RCC 7860 (cell line): ENCODE measurements at places on chromosomes 16 and 17.

DNA sequence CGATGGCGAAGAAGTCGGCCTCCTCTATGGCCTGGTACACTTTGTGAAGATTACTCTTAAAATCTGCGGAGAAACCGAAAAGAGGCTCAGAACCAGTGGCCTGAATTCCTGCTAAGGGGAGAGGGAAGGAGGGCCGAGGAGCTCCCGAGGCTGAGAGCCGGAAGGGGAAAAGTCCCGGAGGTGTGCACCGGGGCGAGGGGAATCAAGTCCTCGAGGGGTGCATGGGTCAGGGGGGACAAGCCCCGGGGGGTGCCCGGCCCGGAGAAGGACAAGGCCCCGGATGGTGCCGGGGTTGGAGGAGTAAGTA, 495 bp downstream of the PARN start:
- no peak for DNase-seq

DNA sequence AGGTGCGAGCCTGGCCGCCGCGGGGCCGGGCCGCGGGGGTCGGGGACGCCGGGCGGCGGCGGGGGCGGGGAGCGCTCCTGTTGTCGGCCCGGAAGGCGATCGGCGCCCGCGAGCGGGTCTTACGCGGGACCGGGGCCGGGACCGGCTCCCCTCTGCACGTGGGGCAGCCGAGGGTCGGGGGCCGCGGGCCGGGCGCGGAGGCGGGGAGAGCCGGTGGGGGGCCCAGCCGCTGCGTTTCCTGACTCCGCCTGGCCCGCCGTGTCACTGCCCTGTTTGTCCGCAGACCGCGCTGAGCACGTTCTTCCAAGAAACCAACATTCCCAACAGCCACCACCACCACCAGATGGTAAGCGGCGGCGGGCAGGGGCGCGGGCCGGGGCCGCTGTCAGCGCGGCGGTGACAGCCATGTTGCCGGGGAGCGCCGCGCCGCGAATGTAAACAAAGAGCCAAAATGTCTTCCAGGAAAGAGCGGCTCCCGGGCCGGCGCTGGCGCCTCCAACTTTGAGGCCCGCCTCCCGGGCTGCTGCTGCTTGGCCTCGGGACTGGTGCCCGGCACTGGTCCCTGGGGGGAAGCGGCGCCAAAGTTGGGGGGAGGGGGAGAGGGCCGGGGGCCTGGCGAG, 586 bp downstream of the UBALD2 start:
- DNase-seq: peak; percentile 5

DNA sequence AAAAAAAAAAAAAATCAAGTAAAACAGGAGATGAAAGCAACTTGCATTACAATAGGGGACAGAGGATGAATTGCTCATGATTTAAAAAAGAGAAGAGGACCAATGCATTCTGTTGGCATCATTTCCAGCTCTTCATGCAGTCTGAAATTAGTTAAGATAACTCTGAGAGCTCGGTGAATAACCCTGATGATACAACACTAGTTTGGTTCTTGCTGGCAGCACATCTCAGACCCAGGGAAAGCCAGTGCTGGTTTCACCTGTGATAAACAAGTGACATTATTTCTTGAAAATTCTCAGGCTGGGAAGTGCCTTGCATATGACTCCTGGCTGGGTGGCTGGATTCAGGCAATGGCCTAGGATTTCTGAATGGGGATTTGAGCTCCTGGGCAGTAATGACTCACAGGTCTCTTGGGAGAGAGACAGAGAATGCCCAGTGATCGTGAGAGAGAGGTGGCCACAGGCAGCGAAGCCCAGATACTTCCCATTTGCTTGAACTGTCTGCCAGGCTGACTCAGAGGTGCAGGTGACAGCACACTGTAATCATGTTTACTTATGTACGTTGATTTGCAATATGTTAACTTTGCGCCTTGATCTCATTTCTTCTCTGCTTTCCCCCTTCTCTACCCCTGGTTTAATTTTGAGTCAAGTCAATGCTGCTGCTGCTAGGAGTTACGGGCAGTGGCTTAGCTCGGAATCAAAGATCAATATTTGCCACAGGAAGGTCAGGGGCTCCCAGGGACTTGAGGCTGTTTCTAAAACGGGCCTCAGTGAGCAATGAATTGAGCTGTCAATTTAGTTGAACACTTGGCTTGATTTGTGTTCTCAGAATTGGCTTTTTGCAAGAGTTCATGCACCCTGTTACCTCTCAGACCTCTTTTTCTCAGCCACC, 27.1 kb downstream of the ARSG start:
- DNase-seq: peak; percentile 71

- no peak for DNase-seq
Observed at GRCh38 chr17:74140282-74140681, 63.2 kb upstream of the RPL38 start.

DNA sequence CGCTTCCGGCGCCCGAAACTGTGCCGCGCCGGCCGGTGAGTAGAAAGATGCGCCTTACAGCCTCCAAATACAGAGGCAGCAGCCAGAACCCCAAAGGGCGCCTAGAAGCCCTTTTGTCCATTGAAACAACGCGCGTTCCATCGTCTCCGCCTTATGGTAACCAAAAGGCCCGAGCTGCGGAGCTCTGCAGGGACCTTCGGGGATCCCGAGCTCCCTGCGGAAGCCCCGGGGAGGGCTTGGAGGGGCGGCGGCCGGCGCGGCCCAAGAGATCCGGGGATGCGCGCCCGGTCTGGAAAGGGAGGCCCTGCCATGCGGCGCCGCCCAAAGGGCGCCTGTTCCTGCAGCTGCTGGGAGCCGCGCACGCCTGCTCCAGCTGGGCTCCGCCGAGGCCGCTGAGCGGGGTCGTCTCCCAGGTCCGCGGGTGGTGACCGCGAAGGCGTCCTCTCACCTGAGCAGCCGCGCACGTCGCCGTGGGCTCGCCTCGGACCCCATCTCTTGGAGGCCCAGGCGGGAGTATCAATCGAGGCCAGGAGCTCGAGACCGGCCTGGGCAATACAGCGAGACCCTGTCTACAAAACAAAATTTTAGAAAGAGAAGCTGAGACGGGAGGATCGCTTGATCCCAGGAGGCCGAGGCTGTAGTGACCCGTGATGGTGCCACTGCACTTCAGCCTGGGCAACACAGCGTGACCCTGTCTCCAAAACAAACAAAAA, 742 bp upstream of the FBXO31 start:
- no peak for DNase-seq

GRCh38 chr17:82703036-82703745, 4.7 kb upstream of the RAB40B start:
- no peak for DNase-seq

- no peak for DNase-seq
Observed at GRCh38 chr16:69942627-69943170, 8.4 kb upstream of the CLEC18A start.

- no peak for DNase-seq
Observed at GRCh38 chr17:73575470-73576221, 68.6 kb downstream of the SDK2 start.

GRCh38 chr16:74201576-74201975, 95.0 kb upstream of the PSMD7 start:
- no peak for DNase-seq

DNA sequence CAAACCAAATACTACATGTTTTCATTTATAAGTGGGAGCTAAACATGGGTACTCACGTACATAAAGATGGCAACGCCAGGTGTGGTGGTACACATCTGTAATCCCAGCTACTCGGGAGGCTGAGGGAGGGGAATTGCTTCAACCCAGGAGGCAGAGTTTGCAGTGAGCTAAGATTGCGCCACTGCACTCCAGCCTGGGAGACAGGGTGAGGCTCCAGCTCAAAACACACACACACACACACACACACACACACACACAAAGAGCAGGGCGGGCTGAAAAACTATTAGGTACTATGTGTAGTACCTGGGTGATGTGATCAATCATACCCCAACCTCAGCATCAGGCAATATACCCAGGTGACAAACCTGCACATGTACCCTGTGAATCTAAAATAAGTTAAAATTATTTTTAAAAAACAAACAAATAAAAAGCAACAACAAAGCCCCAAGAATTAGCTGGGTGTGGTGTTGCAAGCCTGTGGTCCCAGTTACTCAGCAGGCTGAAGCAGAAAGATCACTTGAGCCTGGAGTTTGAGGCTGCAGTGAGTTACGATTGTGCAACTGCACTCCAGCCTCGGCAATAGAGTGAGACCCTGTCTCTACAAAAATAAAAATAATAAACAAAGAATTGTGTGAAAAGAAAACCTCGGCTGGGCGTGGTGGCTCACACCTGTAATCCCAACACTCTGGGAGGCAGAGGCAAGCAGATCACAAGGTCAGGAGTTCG, 11.9 kb upstream of the FAAP100 start:
- DNase-seq: no peak

DNA sequence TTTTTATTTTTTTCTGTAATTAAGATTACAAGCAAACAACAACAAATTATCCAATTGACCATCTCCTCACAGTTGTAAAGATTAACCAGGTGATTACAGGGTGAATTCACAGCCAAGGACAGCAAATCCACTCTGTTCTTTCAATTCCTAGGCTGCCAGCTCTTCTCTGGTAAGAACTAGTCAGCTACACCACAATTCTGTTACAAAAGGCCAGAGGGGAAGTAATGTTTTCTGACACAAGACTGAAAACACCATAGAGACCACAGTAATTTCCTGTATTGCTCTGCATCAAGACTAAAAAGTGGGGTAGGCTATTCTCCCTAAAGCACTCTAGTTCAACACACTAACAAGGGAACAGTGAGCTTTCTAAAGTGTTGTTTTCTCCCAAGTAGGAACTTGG, 10.6 kb downstream of the CA10 start:
- no peak for DNase-seq

- DNase-seq: peak; percentile 25
Observed at GRCh38 chr16:6643080-6643686, 689.5 kb upstream of the RBFOX1 start.

GRCh38 chr16:72963533-72964315, 84.2 kb downstream of the ZFHX3 start:
- DNase-seq: no peak

GRCh38 chr16:87739801-87740200, 26.0 kb downstream of the KLHDC4 start:
- no peak for DNase-seq

DNA sequence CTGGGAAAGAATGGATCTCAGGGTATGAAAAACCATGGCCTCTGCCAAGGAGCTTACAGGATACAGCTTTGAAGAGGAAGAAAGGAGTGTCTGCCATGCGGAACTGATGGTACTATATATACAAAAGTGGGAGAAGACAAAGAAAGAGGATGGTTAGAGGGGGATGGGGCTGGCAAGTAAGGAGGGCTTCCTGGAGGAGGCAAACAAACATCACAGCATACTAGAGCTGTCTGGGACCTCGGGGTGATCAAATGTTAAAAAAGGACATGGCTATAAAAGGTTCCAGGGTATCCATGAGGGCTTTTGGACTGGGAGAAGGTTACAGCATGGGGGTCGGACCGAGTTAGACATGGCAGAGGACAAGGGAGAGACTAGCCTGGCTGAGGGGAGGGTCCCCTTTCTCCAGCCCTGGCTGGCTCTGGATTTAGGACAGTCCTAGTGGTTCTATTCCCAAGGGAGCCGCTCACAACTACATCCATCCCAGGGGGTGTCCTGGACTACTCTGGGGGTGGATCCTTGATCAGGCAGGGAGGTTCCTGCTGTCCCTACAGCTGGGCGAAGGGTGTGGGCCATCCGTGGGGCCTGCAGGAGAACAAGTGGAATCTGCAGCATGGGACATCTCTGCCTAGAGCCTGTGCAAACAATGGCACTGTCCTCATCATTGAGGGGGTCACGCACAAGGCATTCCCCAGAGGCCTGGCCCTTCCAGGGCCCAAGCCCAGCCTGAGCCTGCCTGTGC, 12.2 kb downstream of the WNT9B start:
- DNase-seq: no peak

DNA sequence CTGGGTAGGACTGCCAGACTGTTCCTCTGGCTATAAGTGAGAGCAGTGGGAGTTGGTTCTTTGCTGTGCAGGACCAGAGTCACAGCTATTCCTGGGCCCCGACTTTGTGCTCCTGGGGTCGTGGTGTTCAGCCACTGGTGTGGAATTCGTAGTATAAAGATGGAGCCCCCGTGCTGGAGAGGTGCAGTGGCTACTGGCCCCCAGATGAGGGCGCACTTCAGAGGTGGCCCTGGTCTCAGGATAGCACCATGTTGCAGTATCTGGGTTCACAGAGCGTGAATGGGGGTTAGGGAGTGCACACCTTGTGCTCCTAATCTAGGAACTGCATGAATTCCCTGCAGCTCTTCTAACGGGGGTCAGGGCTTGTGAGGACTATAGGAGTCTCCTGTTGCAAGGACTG, 21.1 kb downstream of the TANC2 start:
- DNase-seq: no peak

- no peak for DNase-seq
Observed at GRCh38 chr16:28067604-28068379, 4.3 kb upstream of the GSG1L start.

DNA sequence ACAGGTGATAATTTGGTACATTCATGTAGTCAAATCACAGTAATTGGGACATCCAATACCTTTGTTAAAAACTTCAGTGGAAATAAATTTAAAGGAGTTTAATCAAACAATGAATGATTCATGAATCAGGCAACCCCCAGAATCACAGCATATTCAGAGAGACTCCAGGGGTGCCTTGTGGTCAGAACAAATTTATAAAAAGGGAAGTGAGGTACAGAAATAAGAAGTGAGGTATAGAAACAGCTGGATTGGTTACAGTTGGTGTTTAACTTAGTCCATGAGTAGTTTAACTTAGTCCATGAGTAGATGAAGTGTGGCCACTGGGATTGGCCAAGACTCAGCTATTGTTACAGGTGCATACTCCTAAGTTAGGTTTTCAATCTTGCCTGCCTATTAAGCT, 25.1 kb downstream of the TMEM98 start:
- DNase-seq: no peak

DNA sequence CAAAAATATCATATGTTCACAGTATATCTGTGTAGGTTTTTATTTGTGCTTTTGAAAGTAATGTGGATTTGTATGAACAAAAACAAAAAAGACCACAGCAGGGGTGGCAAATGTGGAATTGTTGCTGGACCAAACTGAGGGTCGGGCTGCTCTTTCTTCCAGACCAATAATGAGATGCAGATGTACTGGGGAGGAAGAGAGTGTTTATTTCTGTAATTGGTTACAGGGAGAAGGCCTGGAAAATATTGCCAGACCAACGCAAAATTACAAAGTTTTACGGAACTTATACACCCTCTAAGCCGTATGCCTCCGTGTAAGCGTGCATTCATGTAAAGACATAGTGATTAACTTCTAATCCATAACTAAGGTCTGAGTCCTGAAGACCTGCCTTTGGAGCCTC, 353.9 kb upstream of the C16orf82 start:
- DNase-seq: no peak
